ENCODE measurements at places on chromosomes 2 and 18.

DNA sequence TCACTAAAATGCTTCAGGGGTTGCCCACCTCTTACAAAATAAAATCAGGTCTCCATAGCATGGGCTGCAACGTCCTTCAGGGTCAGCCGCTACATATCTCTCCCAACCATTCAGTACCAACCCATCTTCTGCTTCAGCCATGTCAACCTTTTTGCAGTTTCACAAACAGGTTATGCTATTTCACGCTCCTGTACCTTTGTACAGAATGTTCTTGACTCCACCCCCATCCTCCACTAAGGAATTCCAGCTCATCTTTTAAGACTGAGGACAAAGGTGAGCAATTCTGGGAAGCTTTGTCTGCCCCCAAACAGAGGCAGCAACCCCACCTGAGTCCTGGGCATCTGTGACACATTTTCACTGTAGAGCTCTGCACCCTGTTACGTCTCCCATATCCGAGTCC lies 8.8 kb upstream of the EVA1A start:
- DNase-seq, result no peak

DNA sequence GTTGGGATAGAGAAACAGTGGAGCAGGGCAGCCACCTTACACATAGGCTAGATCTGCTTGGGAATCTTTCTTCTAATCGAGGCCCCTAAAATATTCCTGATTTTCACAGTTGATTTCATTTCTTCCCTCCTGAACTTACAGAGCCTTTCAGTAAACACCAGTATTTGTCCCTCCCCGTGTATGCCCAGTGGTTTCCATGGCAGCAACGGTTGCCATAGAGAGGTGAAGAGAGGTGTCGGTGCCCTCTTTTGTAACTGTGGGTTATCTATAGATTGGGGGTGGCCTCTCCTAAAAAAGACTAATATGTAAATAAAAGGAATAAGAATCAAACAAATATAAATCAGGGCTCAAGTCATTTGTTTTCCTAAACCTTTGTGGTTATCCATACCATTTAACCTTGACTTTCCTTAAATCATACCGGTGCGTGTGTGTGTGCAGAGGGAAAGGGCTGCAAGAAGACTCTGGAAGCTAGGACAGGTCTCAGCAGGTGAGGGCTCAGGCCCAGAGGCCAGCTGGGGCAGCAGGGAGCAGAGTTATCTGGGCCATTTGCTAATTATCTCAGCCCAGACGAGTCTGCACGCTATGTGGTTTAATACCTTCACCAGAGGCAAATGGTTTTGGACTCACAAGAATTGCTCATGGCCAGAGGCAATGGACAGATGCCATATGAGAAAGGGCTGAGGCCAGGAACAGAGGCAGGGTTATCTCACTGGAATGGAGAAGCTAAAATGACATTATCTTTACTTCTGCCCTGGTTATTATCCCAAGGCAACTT lies 35.5 kb downstream of the LIPG start:
- no peak for DNase-seq

DNA sequence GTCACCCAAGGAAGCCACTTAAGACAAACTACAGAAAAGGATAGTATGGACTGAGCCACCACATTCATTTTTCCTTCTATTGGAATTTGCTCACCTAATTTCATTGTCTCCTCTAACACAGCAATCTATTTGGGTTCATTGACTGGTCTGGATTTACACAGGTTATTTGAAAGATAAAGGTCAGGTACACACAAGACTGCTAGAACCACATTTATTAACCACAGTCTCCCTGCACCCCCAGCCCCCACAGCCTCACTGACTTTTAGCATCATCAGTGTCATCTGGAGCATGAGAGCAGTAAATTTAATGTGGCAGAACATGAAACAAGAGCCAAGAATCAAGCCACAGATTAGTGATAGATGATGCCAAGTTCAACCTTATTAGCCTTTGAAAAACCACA lies 226.9 kb upstream of the GYPC start:
- DNase-seq, result no peak

GRCh38 chr2:201363857-201364560 lies 6.9 kb upstream of the FLACC1 start:
- DNase-seq, result peak; percentile 76

- DNase-seq, result no peak
These were observed 612.8 kb downstream of the RNF144A start for GRCh38 chr2:7530001-7530400.

- no peak for DNase-seq
These were observed 1.2 kb downstream of the PAX3 start for GRCh38 chr2:222297600-222297935.

- DNase-seq, result no peak
These were observed 4.1 kb downstream of the CYRIA start for GRCh38 chr2:16661526-16661925.

DNA sequence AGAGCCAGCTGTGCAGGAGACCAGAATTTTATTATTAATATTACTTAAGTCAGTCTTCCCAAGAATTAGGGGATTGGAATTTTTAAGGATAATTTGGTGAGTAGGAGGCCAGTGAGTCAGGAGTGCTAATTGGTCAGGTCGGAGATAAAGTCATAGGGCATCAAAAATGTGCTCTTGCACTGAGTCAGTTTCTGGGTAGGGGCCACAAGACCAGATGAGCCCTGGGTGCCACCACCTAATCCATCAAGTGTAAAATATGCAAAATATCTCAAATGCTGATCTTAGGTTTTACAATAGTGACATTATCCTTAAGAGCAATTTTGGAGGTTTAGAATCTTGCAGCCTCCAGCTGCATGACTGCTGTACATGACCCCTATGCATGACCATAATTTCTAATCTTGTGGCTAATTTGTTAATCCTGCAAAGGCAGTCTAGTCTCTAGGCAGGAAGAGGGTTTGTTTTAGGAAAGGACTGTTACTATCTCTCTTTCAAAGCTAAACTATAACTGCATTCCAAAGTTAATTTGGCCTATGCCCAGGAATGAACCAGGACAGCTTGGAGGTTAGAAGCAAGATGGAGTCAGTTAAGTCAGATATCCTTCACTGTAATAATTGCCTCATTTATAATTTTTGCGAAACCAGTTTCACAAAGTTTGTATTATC lies 215.9 kb downstream of the RNF152 start:
- no peak for DNase-seq

DNA sequence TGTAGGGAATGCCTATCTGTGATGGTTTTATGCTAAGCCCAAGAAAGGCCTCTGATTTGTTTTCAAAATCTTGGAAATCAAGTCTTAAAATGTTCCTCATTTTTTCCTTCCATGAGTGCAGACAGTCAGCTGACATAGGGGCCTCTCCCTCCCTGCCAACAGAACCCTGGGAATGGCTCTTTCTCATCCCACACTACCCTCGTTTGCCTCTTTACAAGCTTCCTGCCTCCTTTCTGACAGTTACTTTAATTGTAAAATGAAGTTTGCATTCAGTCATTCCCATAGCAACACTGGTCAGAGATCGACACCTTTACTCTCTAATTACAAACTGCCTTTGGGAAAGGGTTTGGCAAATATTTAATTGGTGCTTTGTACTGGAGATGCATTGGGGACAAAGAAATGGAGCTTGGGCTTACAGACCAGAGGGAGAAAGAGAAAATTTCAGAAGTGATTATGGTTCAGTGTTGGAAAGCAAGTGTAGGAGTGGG lies 25.4 kb downstream of the KIF5C start:
- DNase-seq, result no peak

GRCh38 chr18:74373428-74373827 lies 57.8 kb downstream of the C18orf63 start:
- DNase-seq, result no peak

DNA sequence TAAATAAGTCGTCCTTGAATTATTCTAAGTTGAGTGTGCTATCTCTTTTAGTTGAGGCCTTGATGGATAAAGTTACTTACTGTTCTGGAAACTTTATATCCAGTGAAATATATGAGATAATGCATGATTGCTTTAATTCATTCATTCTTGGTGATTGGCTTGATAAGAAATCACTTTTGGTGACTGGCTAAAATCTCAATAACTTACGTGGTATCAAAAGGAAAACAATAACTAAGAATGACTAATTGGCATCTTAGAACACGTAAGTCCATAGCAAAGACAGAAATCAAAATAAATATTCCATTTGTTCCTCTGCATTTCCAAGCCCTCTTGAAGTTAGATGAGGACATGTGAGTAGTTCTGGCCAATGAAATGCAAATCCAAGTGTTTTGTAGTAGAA lies 251.6 kb downstream of the NUP35 start:
- no peak for DNase-seq

DNA sequence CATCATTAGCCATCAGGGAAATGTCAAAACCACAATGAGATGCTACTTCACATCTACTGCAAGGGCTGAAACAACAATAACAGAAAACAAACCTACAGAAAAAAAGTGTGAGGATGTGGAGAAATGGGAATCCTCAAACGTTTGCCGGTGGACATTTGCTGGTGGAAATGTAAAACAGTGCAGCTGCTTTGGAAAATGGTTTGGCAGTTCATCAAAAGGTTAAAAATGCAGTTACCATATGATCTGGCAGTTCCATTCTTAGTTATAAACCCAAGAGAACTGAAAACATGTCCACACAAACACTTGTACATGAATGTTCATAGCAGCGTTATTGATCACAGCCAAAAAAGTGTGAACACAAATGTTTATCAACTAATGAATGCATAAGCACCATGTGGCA lies 44.2 kb downstream of the PROC start:
- no peak for DNase-seq

- no peak for DNase-seq
These were observed 20.4 kb downstream of the UBXN4 start for GRCh38 chr2:135762022-135762421.

GRCh38 chr2:655626-656025 lies 21.6 kb downstream of the TMEM18 start:
- no peak for DNase-seq

GRCh38 chr2:169172151-169172735 lies 102.9 kb downstream of the DHRS9 start:
- no peak for DNase-seq

GRCh38 chr18:76315722-76316230 lies 179.3 kb downstream of the ZNF516 start:
- no peak for DNase-seq

DNA sequence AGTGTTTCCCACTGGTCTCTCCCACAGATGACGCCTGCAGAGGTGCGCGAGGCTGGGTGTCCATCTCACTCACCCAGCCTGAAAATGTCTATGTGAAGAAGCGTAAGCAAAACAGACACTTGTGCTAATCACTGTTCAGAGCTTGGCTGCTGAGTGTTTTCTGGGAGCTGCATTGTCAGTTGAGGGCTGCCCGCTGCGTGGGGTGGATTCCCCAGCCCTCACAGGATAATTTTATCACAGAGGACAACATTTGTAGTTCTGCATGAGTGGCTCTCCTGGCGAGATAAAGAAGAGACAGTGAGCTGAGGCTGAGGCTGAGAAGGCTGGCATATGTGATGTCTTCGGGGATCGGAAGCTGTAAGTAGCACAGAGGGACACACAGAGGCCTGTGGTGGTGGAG lies 16.2 kb upstream of the CAPN13 start:
- DNase-seq, result no peak

GRCh38 chr2:76008001-76008702 lies 297.4 kb upstream of the GCFC2 start:
- no peak for DNase-seq

DNA sequence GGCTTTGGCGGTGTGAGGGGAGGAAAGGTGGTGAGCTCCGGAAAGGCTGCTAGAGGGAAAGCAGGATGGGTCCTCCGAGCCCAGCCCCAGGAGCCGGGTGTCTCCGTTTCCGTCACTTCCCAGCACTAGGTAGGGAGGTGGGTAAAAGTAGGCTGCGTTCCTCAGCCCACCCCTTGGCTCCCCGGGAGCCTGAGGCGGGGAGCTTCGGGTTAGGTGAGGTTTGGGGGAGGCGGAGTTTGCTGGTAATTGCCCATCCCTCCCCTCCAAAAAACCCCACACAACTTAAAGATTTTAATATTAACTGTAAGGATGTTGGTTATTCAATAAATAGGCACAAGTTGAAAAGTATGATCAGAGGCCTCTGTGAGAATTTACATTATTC lies 552 bp upstream of the ATF2 start:
- DNase-seq, result no peak

GRCh38 chr2:121355488-121355887 lies 70.5 kb upstream of the TFCP2L1 start:
- no peak for DNase-seq

DNA sequence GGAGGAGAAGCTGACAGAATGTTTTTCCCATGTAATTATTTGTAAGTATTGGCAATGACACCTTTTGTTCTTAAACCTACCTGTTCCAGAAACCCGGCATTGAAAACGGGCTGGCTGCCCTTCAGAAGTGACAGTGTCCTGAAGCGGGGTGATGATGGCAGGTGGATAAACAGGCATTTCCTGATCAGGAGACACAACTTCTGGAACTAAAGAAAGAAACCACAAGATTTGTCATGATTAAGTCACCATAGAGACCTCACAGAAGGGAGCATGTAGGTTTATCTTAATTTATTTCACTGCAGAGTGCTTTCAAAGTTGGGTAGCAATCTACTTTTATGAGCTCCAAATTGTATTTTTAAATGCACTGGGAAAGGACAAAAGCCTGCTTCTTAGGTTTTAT lies 43.1 kb downstream of the TTN start:
- peak; percentile 3 for DNase-seq

- DNase-seq, result peak; percentile 64
These were observed 889 bp downstream of the ZC3H15 start for GRCh38 chr2:186486651-186487647.

DNA sequence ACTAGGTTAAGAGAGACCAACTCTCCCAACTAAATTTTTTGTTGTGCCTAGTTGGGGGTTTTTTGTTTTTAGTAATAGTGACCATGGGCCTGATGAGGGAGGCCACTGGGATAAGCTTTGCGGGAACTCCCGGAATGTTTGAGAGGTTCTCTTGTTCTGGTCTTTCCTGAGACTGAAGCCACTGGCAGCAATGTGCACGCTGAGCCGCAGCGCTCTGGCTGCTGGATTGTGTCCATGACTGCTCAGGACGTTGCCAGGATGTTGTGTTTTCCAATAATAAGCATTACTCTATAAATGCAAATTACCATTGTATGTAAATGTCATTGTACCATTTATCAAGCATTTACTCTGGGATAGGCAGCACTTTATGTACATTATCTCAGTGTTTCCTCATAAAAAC lies 126.1 kb downstream of the GALNT1 start:
- no peak for DNase-seq

GRCh38 chr2:219122202-219122980 lies 38.2 kb downstream of the NHEJ1 start:
- no peak for DNase-seq

- peak; percentile 28 for DNase-seq
These were observed 720.3 kb downstream of the DPP10 start for GRCh38 chr2:115162494-115163293.

DNA sequence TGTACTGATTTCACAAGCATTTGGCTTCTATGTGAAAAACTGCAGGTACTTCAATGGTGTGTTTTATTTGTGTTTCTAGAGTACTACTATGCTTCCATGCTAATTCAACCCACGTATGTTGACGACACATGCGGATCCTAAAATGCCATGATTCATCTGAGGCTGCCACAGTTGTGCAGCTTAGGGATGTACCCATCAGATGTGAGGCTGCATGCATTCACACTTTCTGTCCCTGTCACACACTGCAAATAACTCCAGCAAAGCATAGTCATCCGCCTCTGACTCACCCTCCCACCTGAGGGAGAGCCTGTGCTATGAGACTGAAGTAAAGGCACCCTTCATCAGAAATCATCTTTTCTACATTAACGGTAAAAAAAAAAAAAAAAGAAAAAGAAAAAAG lies 22.1 kb upstream of the SERTAD2 start:
- no peak for DNase-seq

All from common myeloid progenitor, CD34-positive (primary cell).